NCI-H2081 (cell line): ENCODE measurements at places on chromosomes 1 and 21.

DNA sequence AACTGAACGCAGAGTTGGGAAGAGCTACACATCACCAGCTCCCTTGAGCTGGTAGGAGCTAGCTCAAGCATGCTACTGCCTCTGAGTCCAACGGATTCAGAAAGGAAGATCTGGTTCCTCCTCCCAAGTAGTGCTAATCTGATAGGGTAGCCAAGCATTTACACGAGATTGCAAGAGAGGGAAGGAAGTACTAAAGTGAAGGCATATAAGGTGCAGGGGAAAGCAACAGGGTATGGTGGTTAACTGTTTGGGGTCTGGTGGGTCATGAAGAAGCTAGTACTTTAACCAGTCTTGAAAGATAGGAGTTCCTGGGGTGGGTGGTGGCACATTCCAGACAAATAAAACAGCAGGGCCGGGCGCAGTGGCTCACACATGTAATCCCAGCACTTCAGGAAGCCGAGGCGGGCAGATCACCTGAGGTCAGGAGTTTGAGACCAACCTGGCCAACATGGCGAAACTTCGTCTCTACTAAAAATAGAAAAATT is 20.2 kb upstream of the ZNF436 start:
- DNase-seq = no peak

GRCh38 chr1:101392552-101392951 is 155.7 kb downstream of the S1PR1 start:
- no peak for DNase-seq

- no peak for DNase-seq
Measured at GRCh38 chr1:171965777-171966176, 124.5 kb downstream of the DNM3 start.

DNA sequence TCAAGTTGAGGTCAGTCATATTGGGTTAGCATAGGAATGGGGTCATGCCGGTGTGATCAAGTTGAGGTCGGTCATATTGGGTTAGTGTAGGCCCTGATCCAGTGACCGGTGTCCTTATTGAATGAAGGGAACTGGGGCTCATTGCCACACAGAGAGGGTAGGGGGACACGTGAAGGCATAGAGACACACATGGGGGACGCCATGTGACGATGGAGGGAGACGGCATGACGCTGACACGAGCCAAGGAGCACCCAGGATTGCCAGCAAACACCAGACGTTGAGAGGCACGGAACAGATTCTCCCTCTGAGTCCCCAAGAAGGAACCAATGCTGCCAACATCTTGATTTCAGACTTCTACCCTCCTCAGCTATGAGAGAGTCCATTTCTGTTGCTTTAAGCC is 136.9 kb upstream of the ZBTB40 start:
- no peak for DNase-seq

GRCh38 chr21:41186755-41187536 is 19.0 kb downstream of the BACE2 start:
- DNase-seq = no peak
